ENCODE measurements at places on chromosomes 12 and 14.

DNA sequence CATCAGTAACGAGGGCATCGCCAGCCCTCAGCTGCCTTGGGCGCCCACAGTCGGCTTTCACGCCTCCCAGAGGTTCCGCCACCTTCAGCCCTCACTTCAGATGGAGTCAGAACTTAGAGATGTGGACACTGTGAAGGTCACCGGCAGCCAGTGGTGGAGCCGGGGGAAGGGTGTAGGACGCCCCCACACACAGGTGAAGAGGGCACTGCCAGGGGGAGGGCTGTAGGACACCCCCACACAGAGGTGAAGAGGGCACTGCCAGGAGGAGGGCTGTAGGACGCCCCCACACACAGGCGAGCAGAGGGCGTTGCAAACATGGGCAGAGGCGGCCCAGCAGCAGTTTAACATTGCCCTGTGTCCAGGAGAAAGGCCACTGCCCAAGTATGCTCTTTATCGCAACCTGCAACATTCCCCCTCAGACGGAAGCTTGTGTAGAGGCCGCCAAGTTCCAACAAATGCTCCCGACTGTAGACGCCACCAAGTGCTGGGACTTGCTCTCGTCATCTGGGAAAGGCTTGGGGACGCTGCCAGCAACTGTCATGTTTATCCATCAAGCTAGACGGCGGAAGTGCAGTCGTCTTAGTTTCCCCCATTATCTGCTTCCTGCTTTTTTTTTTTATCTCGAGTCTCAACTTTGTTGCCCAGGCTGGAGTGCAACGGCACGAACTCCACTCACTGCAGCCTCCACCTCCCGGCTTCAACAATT, 4.9 kb upstream of the ANKLE2 start:
- no peak for DNase-seq

GRCh38 chr12:44457465-44457864, 418.6 kb downstream of the NELL2 start:
- no peak for DNase-seq

DNA sequence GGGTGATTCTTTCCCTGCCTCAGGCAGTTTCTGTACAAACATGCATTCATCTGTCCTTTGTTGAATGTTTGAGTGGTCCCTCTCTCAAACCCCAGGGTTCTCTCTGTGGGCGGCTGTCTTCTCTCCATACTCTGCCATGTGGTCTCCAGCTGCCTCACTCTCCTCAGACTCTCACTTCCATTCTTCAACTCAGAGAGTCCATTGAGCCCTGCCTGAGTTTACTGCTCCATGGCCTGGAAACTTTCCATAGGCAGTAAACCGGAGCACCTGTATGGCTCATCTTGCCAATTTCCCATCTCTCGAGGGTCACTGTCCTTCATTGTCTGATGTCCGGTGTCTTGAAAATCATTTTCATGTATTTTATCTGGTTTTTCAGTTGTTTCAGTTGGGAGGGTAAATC, 11.3 kb downstream of the C14orf132 start:
- DNase-seq: no peak

DNA sequence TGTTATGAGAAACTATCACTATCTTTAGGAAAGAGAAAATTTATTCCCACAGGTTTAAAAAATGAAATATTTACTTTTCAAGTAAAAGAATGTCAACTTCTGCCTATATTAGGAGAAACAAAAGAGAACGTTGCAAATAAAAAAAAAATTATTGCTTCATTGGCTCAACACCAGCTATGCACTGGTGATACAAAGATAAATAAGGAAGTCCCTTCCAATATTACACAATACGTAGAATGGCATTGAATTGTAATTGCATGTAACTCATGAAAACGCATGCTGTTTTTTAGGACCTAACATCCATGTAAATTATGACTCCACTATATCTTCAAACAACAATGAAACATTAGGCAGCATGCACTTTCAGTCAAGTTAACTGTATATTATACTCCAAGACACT, 56.4 kb upstream of the RERGL start:
- no peak for DNase-seq

GRCh38 chr12:109113661-109114321, 2.6 kb upstream of the ACACB start:
- DNase-seq: no peak

GRCh38 chr14:21352587-21352986, 31.2 kb downstream of the SUPT16H start:
- DNase-seq: no peak

GRCh38 chr12:128328961-128329360, 62.0 kb downstream of the TMEM132C start:
- no peak for DNase-seq

DNA sequence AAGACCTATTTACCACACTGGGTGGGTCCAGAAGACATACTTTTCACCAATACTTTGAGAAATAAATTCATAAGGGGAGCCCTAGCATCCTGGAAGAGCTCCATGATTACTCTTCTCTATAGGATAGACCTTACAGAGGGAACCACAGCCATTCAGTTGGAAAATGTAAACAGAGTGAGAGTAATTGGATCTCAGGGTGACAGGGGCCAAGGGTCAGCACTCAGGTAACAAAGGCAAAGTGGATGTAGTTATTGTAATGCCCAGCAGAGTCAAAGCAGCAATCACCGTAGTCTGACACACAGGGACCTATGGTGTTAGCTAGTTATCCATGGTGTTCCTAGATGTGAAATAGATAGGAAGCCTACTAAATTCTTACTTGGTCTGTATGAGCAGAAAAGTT, 10.8 kb upstream of the GTF2A1 start:
- DNase-seq: no peak

GRCh38 chr14:76644855-76645518, 116.3 kb upstream of the VASH1 start:
- no peak for DNase-seq

DNA sequence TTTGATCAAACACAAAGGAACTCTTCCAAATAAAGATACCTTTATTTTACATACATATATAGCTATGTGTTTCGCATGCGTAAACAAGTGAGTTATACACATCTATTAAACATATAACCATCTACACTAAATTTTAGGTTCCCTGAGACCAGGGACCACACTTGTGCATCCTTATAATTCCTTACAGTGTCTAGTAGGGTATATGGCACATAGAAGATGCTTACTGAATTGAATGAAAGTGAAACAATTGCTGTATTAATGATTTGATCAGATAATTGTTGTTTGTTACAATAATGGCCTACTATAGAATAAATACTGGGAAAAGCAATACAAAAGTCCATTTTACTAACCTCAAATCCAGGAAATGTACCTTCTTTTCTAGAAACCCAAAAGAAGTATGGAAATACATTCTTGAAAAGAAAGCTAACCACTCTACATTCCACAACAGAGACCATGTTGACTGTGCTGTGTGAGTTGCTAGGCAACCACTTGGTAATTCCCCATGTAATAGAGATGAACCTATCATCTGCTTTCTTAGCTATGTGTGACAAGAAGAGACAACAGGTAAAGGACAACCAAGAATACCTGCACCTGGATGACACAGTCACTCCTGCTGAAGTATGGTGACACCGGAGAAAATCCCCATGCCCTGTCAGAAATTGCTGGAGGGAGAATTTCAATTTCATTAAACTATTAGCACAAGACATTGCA, 11.9 kb upstream of the CIPC start:
- DNase-seq: no peak

GRCh38 chr12:96078231-96079135, 43.1 kb upstream of the LTA4H start:
- no peak for DNase-seq

DNA sequence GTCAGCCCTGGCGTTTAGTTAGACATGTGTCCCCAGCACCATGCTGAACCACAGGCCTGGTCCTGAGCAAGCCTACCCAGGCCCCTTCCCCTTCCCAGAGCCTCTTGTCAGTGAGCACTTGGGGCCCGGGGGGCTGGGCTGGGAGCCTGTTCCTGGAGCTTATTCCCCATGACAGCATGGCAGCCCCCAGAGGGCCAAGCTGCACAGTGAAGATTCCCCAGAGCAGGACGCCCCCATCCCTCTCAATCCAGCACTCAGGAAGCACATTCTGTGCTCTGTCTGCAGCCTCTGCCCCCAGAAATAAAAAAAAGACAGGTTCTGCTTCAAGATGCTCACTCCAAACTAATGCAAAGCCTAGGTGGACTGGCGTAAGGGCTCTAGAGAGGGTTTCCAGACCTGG, 117.3 kb downstream of the LGMN start:
- no peak for DNase-seq

DNA sequence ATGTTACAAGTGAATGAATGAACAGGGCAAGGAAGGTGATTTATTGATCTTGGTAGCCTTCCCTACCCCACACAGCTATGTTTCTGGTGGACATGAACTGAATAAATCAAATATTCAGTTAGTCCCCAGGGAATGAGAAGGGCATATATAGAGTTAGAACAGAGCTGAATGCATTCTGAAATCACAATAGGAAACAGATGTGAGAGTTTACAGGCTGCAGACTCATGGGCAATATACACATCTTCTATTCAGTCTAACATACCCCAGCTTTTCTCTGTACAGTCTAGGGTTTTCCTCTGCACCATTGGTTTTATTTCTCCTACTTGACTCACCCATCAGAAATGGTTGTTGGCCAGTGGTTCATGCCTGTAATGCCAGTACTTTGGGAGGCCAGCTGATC, 7.3 kb upstream of the STX2 start:
- DNase-seq: no peak

DNA sequence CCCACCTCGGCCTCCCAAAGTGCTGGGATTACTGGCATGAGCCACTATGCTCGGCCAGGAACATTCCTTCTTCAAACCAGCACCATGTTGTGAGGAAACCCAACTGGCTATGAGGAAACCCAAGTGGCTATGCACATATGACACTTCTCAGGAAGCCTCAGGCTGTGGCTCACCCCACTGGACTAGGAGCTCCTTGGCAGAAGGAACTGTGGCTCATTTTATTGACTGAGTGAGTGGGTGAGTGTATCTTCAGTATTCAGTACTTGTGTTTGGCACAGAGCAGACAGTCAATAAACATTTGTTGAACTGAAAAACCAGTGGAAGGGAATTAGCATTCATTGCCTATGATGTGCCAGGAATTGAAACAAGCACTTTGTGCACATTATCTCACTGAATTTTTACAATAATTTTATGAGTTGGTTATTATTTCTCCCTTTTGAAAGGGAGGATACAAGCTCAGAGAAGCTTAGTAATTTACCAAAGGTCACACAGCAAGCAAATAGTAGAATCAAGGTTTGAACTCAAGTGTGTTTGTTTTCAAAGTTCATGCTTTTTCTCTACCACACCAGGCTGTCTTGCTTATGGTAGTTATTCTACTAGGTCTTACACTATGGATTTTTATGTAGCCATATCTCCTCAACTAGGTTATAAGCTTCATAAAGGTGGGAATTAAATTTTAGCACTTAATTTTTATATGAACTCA, 121.6 kb downstream of the VEZT start:
- no peak for DNase-seq

- DNase-seq: no peak
Measured at GRCh38 chr14:61357123-61357522, 35.7 kb downstream of the PRKCH start.

GRCh38 chr12:14972816-14973215, at the start of gene PDE6H:
TSS of gene PDE6H (plus strand) at chr12:14973042. CDS start at chr12:14978013, 4,971 bp downstream.
- DNase-seq: no peak

- no peak for DNase-seq
Measured at GRCh38 chr12:6500466-6500865, 6.6 kb downstream of the NCAPD2 start.

- DNase-seq: no peak
Measured at GRCh38 chr12:71854594-71854993, 15.0 kb downstream of the TBC1D15 start.

DNA sequence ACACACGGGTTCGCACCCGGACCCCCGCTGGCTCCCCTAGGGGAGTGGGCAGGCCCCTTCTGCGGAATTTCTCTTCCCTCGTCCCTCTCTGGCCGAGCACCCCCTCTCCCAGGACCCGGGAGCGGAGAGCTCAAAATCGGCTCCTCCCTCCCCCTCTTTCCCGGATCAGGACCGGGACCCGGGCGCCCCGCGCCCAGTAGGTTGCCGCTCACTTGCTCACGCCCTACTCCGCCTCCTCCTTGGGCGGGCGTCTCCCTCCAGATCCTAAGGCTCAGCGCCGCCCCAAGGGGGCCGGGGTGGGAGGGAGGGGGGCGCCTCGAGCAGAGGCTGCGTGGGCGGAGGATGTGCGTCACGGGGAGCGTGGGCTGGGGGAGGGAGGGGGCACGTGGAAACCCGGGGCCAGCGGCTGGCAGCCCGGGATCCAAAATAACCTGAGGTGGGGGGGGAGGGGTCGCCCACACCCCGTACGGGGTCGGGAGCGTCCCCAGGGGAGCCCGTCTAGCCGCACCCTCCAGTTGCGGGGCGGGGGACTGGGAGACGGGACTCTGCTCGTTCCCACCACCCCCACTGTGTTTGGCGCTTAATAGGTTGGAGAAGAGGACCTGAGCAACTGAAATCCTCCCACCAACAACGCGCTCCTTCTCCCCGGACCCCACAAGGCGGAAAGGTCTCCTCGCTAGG, 1.8 kb upstream of the NAB2 start:
- DNase-seq: peak; percentile 61

- no peak for DNase-seq
Measured at GRCh38 chr12:83172866-83173649, 486.4 kb downstream of the TMTC2 start.

GRCh38 chr14:95524706-95525512, 8.5 kb upstream of the SYNE3 start:
- DNase-seq: no peak

DNA sequence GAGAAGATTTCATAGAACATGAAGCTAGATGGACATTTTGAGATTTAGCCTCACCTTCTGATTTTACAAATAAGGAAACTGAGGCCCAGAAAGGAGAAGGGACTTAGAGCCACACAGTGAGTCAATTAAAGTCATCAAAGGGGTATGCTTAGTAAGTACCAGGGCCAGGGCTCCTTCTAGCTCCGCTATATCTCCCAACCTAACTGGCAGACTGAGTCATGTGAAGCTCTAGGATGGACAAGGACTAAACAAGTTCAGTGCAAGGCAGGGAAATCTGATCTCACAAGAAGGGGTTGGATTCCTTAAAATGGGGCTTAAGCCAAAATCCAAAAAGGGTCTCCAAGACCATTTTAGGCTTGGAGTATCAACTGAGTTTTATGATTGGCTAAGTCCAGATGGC, 215.8 kb downstream of the PHLDA1 start:
- DNase-seq: no peak

DNA sequence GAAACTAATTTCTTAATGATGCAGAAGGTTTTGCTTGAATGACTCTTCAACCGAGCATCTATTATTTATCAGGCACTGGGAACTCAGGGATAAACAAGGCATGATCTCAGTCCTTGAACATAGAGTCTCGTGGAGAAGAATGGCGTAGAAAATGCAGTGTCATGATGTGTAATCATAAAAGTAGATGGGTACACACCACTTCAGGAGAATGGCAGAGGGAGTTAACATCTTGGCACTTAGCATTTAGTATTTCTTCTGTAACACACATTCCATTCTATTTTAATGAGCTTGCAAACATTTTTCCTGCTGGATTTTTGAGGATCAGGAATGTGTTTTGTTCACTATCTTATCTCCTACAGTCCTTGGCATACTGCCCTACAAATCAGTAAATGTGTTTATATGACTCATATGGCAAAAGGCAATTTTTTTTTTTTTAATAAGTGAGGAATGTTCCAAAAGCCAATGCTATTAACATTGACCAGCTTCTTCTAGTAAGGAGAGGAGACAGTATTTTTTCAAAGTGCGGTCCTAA, 3.8 kb downstream of the TXNRD1 start:
- no peak for DNase-seq
